OCI-LY7 (cell line): ENCODE measurements at places on chromosomes 4 and X.

DNA sequence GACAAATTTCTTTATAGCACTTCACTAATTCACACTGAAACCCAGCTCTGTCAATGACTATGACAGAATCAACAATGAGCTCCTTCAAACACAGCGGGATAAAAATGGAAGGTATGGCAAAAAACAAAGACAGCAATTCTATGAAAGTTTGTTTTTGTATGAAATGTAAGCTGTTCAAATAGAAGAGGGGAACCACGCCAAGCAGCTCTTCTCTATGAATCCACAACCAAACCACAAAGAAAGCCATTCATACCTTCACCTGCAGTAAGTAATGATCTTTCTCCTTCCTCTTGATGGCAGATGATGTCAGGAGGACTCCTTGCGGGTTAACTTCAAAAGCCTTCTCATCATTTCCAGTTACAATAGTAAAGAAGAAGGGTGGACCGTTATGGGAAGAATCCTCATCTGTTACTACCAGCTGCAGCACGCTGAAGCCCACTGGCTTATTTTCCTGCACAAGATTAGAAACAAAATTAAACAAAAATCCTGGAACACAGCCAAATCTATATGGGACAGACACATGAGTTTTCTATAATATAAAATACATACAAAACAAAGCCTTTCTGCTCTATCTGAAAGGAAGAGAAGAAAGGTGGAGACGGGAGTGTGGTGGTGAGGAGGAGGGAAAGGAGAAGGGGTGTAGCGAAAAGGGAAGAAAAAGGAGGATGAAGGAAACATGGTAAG, 48.9 kb upstream of the MTNR1A start:
- no peak for DNase-seq

DNA sequence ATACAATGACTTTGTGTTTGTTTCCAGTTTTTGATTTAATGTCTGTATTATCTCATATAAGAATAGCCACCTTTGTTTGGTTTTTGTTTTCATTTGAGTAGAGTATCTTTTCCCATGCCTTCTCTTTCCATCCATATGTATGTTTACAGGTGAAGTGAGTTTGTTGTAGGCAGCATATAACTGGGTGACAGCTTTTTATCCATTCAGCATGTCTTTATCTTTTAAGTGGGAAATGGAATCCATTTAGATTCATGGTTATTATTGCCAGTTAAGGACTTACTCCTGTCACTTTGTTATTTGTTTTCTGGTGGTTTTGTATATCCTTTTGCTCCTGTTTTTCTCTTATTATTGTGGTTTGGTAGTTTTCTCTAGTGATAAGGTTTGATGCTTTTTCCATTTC, 34.3 kb downstream of the SCLT1 start:
- no peak for DNase-seq

DNA sequence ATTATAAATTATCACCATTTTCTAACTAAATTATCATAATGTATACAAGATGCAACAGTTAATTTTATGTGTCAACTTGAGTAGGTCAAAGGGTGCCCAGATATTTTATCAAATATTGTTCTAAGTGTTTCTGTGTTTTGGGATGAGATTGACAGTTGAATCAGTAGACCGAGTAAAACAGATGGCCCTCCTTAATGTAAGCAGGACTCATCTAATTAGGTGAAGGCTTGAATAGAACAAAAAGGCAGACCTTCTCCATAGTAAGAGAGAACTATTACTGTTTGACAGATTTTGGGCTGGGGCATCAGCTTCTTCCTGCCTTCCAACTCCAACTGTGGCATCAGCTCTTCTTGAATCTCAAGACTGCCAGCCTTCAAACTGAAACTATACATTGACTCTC, 185.8 kb downstream of the TRAM1L1 start:
- no peak for DNase-seq

GRCh38 chrX:12751887-12752286, 39.3 kb upstream of the PRPS2 start:
- no peak for DNase-seq

GRCh38 chr4:152189451-152190179, 346.3 kb downstream of the FBXW7 start:
- DNase-seq = peak; percentile 54

DNA sequence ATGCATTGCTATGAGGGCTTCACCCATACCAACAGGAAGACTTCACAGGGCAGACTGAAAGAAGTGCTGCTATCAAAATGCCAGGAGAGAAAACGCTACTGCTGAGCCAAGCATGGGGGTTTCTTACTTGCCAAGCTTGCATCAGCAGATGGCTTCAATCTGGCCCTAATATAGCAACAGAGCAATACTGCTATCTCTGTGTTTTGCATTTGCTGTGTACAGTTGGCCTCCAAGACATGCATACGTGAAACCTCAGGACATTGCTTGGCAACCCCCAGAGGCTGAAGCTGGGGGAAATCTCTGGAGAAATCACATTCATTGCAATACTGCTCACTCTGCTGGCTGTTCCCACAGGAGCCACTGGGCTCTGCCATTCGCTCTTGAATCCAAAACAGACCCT, 127.2 kb upstream of the GPC4 start:
- no peak for DNase-seq

DNA sequence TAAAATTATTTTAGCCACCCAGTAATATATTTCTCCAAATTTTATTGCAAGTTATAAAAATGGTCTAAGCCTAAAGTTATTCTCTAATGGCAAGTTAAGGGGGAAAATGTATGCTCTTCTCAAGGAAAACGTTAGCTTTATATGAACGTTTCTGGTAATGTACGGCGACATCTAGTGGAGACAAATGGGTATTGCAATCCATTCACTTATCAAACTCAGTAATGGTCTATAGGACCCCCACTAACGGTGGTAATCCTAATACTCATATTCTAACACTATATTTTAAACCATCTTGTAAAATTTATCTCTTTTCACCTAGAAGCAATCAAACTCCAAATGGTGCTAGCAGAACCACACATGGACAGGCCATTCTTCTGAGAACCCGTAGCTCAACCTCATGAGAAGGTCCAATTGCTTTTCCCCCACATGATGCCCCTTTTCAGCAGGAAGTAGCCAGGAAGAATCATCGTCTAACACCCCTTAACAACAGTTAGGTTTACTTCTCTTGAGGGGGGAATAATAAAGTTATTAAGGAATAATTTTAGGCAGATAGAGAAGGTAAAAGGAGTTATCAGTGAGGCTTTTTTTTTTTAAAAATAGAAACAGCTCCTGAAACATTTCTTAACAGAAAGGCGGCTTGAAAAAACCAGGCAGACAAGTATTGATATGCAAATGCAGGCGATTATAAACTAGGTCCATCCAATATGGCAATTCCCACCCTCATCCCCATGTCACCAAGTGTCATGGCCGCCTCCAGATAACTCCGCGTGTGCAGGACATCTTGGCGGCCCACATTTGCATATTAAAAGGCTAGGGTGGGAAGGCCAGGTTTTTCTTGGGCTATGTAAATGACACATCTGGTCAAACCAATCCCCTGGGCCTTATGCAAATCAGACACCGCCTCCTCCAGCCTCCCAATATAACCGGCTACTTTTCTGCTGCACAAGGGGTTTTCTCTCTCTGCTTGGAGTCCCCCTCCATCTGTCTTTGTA, 35.0 kb downstream of the NUDT11 start:
- DNase-seq = peak; percentile 47

- DNase-seq = no peak
These were observed 15.3 kb upstream of the BEND4 start for GRCh38 chr4:42167709-42168108.

- peak; percentile 14 for DNase-seq
These were observed 84.9 kb downstream of the BCOR start for GRCh38 chrX:40012868-40013265.

GRCh38 chrX:136646602-136647239, 1.2 kb upstream of the CD40LG start:
- peak; percentile 19 for DNase-seq
